Articular chondrocyte of knee joint (primary cell): ENCODE measurements at places on chromosomes 2 and 18. TPM values are rescaled to one million over a fixed set of nuclear protein-coding genes. Genes with fewer than 3 reads are reported as not detected.

UGT1A3 gene
- not detected in 2 replicates for total RNA-seq

VRK2 gene
- 44.3 and 45.6 TPM in 2 replicates for total RNA-seq

PRKCE gene
- 9.8 and 12.1 TPM in 2 replicates for total RNA-seq

ANKRD29 gene
- total RNA-seq = 4.1 and 9.5 TPM in 2 replicates

IL1RL1 gene
- total RNA-seq = 0.39 and 0.65 TPM in 2 replicates

STPG4 gene
- total RNA-seq = 0.32 and 0.52 TPM in 2 replicates

TCF4 gene
- 116 and 136 TPM in 2 replicates for total RNA-seq

C18orf63 gene
- not detected in 2 replicates for total RNA-seq

CHMP1B gene
- total RNA-seq = 115 and 150 TPM in 2 replicates

UNC80 gene
- not detected in 2 replicates for total RNA-seq
